ENCODE measurements at places on chromosomes 1 and 21. TPM values are rescaled to one million over a fixed set of nuclear protein-coding genes. Genes with fewer than 3 reads are reported as not detected.

Gene NR5A2
- total RNA-seq, result 2.2 TPM

DNA sequence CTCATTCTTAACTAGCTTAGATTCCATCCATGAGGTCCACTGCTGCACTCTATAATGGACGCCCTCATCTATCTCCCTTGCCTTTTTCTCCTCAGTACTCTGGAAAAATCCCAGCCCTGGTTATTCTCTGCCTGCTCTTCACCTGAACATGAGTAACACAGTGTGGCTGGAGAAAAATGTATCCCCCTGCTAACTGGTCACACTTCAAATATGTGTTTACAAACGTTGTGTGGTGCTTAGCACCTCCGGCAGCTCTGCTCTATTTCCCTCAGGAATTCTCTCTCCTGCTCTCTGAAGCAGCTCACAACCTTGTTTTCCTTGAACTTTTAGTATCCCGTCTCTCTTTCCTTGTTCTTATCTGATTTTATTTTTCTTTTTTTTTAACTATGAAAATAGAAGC lies 4.1 kb downstream of the SCCPDH start:
- no peak for DNase-seq

Gene CYP4X1
- total RNA-seq, result not detected

- no peak for DNase-seq
Observed at GRCh38 chr1:168958562-168959289, 147.8 kb upstream of the ATP1B1 start.

Gene LPAR3
- 0.82 TPM for total RNA-seq

Gene SAMD13
- 5.9 TPM for total RNA-seq

Gene SPRR4
- not detected for total RNA-seq

Gene SELL
- not detected for total RNA-seq

DNA sequence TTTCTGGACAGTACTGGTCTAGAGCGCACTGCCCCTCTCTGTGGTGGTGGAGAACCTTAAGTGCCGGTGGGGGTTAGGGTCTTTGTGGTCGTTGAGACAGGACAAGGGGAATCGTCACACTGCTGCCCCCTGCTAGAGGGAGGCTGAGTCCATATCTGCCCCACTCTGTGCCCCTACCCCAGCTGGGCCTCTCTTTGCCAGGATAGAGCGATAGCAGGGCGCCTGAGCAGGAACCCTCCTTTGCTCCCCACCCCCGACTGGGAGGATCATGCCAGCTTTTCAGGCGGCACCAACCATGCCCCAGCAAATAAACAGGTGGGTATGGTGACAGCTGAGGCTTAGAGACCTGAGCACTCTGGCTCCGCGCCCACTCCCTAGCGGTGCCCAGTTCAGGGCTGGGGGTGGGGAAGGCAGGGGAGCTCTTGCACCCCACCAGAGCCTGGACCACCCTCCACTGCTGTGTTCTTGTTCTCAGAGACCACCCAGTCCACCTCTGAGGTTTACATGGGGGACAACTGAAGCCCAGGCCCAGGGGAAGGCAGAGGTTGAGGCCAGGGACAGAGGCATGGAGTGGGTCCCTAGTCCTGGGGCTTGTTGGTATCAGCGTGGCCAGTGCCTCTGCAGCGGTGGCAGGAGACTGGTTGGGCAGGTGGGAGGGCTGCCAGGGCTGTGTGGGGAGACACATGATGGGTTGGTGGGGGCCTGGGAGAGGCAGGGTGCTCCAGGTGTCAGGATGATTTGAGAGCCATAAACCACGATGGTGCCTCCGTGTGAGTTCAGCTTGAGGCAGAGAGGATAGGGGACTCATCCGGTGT lies 1.6 kb downstream of the PADI2 start:
- no peak for DNase-seq

Gene ARTN
- 0.27 TPM for total RNA-seq

Gene SNX7
- total RNA-seq, result 19.9 TPM

- DNase-seq, result no peak
Observed at GRCh38 chr21:38123626-38124025, 133.2 kb upstream of the KCNJ15 start.

DNA sequence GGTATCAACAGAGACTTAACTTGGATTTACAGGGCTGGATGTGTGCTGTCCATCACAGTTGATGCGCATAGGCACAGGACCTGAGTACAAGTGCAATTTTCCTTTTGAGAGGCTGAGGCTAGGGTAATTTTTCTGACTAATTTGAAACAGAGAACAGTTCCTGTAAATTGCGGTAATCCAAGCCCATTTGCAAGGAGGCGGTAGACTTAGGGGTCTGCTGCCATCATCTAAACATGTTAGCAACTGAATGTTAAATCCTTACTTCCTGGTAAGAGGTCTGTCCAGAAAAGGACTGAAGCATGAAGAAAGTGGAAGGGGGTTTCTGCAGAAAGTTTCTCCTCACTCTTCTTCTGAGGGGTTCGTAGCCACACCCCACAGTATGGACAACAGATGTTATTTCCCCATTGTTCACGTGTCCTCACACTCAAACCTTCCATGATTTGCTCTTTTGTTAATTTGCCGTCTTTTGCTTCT lies 23.7 kb upstream of the C1orf198 start:
- no peak for DNase-seq

- no peak for DNase-seq
Observed at GRCh38 chr1:243471754-243472745, 216.2 kb downstream of the SDCCAG8 start.

- DNase-seq, result no peak
Observed at GRCh38 chr1:100926240-100926639, 30.4 kb downstream of the SLC30A7 start.
